ENCODE measurements at places on chromosomes 11 and 22.
A peak's percentile ranks its signal among the peaks of the same experiment; 100 is the strongest.

- no peak for ATAC-seq
These were observed 60.8 kb downstream of the FAM76B start for GRCh38 chr11:95728790-95729189.

- ATAC-seq: no peak
These were observed 17.0 kb downstream of the DDX17 start for GRCh38 chr22:38489142-38489541.

DNA sequence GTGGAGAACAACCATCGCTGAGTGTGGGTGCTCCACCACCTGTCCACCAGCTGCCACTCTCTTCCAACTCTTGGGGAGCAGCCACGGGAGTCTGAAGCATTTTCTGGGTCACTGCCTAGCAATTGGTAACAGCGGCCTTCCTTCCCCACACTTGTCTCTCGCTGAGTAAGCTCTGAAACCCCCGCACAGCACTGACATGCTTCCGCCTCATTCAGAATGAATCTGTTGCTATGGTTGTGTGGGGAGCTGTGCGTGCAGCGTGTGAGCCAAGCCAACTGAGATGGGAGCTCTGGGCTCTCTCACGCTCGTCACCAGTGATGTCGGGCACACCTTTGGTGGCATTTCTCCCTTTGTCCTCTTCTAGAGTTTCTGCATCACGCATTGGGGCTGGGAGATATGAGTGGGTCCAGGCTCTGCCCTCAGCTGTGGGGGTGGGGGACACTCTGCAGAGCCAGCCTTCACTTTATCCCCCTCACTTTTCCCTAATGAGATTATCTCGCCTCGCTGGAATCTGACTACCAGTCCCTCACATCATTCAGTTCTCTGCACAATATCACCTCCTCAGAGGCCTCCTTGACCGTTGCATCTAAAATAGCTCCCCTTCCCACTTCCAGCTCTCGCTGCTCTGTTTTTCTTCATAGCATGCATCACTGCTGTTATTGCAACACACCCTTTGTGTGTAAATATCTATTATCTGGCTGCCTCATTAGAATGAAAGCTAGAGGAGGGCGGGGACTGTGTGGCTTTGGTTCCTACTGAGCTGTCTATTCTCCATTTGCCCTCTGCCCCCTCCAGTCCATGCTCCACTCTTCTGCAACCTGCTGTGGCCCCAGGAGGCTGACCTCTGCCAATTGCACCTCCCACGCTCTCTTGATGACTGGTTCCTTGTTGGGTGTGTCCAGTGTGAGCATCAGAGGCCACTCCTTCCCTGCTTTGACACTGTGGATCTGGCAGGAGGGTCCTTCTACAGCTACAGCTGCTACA, 569.9 kb upstream of the CADM1 start:
- ATAC-seq: peak; percentile 86

DNA sequence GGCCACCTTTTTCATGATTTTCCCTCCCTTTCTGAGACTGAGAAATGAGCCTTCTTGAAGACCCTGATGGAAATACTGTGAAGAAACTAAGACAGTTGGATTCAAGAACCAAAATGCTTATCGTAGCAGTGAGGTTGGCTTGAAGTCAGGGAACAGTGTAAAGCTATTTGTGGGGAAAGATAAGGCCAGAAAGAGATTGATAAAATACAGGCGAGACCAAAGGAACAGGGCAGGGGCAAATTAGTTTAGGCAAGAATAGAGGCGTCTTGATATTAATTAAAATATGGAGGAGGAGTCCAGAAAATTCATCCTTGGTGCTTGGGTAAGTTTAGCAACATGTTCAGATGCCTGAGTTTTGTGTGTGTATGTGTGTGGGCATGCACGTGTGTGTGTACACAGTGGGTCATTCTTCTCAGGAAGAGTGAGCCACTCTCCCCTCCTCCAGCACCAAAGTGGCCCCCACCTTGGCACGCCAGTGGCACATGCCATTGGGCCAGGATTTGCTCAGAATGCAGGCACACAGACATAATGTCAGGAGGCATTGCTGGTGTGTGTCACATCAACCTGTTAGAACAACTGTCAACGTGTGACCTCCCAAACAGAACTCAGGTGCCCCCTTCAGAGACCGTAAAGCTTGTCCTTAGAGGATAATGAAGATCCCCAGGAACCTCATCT, 3.9 kb upstream of the EHF start:
- ATAC-seq: no peak

DNA sequence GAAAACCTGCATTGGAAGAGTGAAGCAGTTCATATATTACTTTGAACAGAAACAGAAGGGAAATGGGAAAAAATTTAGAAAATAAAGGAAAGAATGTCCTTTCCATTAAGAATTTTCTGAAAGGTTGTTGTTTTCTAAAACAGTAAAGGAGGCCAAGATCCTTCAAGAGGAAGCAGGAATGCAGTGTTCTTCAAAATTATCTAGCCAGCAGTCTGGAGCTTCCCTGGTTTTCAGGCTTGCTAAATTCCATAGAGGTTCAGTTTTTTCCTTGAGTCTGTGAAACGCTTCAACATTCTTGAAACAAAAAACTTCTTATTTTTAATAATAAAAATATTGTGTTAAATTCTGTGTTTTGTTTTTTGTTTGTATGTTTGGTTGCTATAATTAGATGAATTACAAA, 189.0 kb upstream of the ANO3 start:
- ATAC-seq: no peak

DNA sequence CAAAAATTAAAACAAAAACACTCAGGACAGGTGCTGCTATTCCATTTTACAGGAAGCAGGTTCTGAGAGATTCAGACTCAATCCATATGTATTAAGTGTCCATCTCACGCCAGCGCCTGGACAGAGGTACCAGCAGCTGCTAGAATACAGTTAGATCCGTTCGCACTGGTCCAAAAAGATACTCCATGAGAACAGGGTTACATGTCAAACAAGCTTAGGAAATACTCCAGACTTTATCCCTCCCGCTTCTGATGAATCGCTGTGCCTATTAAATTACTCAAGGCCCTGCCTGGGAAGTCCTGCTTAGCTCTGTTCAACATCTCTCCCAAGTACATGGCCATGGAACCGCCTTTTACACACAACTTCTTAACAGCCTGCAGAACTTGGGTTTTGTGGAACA, 50.2 kb upstream of the SLC35C1 start:
- no peak for ATAC-seq
